ENCODE measurements at places on chromosomes 16 and 17.
A peak's percentile ranks its signal among the peaks of the same experiment; 100 is the strongest.

GRCh38 chr17:73237714-73238113 is 24.0 kb downstream of the CPSF4L start:
- no peak for DNase-seq

GRCh38 chr17:42274812-42275526 is 1.2 kb downstream of the STAT5B start:
- DNase-seq = no peak

DNA sequence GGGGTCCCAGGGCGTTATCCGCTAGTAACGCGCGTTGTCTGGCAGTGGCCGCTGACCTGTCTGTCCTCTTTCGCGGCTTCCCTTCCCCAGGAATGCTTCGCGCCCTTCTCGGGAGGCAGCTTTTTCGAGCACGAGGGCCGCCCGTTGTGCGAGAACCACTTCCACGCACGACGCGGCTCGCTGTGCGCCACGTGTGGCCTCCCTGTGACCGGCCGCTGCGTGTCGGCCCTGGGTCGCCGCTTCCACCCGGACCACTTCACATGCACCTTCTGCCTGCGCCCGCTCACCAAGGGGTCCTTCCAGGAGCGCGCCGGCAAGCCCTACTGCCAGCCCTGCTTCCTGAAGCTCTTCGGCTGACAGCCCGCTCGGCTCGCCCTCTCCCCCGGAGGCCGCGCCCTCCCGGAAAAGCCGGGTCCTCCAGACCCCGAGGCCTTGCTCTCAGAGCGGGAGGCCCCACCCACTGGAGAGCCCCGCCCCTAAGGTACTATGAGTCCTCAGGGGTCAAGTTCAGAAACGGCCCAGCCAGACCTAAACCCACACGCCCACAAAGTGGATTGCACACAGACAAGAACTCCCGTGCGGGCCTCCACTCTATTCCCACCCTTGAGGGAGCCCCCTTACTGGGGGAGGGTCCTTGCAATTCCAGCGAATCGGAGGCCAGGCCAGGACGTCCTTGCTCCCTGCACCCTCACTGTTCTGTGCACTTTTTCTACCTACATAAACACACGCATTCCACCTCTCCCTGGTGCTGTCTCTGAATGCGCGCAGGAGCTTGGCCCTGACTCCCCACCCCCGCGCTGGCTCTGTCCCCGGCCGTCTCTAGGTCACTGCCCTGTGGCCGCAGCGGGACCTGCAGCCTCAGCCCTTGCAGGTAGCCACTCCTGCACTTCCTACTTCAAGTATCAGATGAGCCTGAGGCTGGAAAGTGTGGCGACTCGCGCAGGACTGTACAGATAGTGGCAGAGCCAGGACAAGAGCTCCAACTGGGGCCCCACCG is 5.4 kb upstream of the SLC5A2 start:
- DNase-seq = peak; percentile 62

- no peak for DNase-seq
These were observed 696.8 kb upstream of the SOX9 start for GRCh38 chr17:71423871-71424546.

DNA sequence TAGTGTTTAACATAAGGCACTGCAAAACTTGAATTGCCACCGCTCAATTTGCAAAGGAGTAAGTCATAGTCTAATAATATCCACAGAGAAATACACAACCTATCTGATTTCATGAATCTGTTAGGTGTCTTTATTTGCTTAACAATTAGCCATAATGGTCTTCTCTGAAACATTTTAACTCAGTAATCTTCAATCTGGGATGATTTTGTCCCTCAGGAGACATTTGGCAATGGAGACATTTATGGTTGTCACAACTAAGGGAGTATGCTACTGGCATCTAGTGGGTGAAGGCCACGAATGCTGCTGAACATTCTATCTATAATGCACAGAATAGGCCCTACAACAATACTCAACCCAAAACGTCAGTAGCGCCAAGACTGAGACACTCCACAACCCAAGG is 4.3 kb downstream of the UBE2G1 start:
- no peak for DNase-seq

DNA sequence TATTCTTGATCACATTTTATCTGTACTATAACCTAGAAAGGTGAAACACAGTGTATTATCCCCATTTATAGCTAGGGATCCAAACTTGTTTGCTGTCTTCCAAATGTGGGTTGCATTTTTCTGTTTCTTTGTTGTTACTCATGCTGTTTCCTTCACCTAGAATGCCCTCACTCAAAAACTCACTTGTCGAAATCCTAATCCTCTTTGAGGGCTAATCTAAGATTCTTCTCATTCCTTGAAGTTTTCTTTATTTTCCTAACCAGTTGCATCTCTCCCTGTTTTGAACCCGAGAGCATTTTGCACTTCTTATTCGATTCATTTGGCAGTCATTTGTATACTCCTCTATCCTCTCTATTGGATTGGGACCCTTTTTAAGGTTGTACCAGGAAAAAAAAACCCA is 9.6 kb downstream of the CALCOCO2 start:
- DNase-seq = no peak

DNA sequence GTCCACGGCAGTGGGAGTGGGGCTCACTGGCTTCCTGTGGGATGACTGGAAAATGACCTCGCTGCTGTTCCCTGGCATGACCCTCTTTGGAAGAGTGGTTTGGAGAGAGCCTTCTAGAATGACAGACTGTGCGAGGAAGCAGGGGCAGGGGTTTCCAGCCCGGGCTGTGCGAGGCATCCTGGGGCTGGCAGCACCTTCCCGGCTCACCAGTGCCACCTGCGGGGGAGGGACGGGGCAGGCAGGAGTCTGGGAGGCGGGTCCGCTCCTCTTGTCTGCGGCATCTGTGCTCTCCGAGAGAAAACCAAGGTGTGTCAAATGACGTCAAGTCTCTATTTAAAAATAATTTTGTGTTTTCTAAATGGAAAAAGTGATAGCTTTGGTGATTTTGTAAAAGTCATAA is 7.8 kb upstream of the RNF213 start:
- DNase-seq = peak; percentile 79

GRCh38 chr17:42682722-42683403 is 532 bp downstream of the CNTNAP1 start:
- peak; percentile 67 for DNase-seq

DNA sequence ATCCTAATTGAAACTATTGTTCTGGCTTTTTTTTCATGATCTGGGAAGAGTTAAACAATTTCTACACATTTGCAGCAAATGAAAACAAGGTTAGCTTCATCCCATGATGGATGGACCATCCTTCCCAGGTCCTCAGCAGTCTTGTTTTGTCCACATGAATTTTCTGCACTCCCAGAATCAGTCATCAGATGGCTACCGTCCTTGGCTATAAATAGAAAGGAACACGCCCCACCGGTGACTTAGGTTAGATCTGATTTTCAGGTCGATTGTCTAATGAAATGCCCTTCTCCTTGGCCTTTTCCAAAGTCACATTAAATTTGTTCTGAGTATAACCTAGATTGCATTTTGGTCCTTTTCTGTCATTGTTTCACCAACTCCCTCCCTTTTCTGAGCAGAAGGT is 41.4 kb upstream of the NOL11 start:
- no peak for DNase-seq

DNA sequence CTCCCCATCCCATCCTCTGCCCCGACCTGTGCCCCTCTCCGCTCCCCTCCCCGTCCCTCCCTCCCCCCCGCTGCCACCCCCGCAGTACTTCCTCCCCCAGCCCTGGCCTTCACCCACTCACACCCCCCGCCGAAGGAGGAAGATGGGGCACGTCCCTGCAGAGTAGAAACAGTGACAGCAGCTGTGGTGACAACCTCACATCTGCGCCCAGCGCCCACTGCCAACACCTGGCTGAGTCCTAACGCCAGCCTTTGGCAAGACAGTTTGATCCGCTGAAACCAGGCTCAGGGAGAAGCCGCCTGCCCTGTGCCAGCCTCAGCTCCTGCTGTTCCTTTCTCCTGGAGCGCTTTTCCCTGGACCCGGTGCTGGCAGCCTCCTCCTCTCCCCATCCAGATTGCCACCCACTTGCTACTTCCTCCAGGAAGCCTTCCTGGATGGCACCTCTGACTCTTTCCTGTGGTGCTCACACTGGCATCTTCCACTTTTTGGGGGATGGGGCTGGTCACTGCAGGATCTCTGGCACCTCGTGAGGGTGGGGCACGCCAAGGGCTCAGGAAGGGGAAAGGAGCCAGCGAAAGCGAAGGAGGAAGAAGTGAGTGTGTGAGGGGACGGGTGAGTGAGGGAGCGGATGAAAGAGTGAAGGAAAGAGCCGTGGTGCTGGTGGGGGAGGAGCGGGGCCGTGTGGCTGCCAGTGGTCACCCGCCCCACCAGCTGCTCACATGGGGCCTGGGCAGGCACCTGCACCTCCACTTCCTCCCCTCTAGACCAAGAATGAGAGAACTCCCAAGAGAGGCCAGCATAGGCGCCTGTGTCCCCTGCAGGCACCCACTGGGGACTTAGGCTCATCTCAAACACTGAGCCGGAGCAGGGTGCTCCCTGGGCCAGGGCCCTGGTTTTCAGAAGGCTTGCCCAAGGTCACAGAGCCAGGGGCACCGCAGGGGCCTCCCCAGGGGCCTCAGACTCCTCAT is 27.0 kb downstream of the ZFPM1 start:
- no peak for DNase-seq

- DNase-seq = no peak
These were observed 447.7 kb upstream of the MAF start for GRCh38 chr16:80048250-80048649.

DNA sequence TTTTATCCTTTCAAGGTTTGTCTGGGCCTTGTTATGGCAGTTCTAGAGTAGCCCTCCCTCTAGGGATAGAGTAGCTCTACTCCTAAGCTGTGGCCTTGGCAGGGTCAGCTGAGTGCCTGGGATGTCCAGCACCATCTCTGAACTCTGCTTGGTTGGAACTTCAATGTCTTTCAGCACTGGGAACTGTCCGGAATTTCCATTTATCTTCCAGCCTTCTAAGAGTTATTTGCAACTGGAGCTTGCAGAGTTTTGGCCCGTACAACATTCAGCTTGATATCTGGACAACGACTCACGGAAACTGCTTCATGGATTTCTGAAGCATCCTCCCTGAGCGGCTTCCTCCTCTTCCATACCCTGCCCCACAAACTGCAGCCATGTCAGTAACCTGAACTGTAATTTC is 22.9 kb downstream of the MMD start:
- DNase-seq = no peak

- DNase-seq = no peak
These were observed 21.7 kb upstream of the ACSF3 start for GRCh38 chr16:89071686-89072547.

GRCh38 chr17:42531455-42532354 is 4.3 kb upstream of the NAGLU start:
- no peak for DNase-seq

- DNase-seq = no peak
These were observed 358.7 kb downstream of the SLC39A11 start for GRCh38 chr17:72733619-72734282.

GRCh38 chr17:67074781-67075180 is 30.4 kb downstream of the CACNG1 start:
- no peak for DNase-seq

GRCh38 chr16:57946181-57946801 is 24.6 kb downstream of the CNGB1 start:
- DNase-seq = no peak

- DNase-seq = no peak
These were observed 843 bp downstream of the ZNF174 start for GRCh38 chr16:3401719-3402397.

DNA sequence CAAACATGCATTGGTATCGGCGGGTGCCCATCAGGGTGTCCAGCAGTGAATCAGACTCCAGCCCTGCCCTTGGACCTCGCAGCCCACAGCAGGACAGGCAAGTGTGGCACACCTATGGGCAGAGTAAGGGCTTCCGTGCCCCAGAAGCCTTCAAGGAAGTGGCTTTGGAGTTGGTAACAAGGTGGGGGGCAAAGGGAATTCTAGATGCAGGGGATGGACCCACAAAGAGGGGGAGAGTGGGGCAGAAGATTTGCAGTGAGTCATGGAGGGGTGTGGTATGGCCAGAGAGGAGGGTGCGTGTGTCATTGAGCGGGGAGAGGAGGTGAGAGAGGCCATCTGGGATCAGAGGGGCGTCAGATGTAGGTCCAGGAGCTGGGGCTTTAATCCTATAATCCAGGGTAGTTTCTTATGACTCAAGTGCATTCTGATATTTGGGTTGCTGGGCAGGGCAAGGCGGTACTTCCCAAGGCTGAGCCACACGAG is 8.5 kb upstream of the SPNS2 start:
- no peak for DNase-seq

- no peak for DNase-seq
These were observed 88.3 kb upstream of the ELAC2 start for GRCh38 chr17:13106171-13106570.

- no peak for DNase-seq
These were observed 7.1 kb upstream of the LASP1NB start for GRCh38 chr17:38918129-38918913.

DNA sequence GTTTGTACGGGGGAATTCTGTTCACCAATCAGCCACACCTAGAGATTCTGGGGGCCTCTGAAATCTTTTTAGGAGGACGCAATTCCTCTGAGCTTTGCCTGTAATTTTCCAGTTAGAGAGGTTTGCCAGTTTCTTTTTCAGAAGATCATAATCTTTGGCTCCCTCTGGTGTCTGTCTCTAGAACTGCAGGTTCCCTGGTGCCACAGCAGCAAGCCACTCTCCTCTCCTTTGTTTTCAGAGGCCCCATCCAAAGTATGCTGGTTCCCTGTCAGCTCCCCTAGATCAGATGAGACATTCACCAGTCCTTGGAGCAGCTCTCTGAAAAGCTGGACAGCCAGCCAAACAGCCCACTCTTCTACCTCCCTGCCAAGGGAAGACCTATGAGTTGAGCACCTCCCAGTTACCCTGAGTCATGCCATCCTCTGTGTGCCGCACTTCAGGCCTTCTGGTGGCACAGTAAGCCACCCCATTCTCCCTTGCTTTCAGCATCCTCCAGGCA is 36.1 kb downstream of the RNF112 start:
- DNase-seq = peak; percentile 52

- DNase-seq = no peak
These were observed 13.3 kb upstream of the WNT3 start for GRCh38 chr17:46831573-46832330.

DNA sequence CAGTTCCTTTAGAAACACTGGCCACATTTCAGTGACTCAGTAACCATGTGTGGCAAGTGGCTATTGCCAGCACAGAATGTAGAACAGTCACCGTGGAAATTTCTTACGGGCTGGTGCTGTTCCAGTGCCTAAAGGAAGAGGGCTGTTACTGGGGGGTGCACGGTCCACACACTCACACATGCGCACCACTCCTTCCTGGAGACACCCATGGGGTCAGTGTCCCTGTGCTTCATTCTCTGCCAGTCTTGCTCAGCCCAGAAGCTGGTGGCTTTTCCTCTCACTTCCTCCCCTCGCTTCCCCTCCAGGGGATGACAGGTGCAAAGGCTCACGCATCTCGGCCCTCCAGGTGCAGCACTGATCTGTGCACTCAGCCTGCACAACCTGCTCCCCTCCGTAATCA is 115.6 kb downstream of the CCDC182 start:
- DNase-seq = peak; percentile 67

DNA sequence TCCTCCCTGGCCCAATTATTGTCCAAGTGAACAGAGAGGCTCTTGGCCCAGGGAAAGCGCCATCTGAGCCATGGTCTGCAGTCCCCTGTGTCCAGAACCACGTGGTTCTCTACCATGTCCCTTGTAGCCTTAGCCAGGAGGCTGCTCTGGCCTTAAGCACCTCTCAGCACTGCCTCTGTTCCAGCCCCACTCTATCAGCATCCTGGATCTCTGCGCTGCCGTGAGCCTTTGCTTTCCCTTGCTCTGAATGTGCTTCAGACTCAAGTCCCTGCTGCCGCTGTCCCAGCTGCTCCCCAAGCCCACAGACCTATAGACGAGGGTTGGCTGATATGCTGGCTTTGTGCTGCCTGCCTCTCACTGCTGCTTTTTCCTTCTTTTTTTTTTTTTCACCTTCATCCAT is 33.9 kb downstream of the CYB561 start:
- DNase-seq = no peak

Measured in GM12892 (cell line).